ENCODE measurements at places on chromosomes 2 and 18.

DNA sequence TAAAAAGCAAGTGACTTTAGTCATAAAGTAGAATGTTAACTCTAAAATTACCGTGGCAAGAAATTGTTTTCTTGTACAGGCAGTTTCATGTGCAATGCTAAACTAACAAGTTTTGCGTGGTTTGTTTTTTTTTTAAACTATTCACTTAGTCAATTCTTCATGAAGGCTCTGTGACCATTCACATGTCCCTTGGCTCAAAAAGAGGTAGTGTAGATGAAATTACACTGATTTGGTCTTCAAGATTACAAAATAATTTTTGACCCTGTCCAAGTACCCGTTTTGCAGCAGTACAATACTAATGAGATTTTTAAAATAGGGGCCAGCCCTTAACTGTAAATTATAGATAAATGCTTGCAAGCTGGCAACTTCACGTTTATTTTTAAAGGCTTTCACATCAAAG lies 1.3 kb downstream of the TMEM131 start:
- DNase-seq, result no peak

DNA sequence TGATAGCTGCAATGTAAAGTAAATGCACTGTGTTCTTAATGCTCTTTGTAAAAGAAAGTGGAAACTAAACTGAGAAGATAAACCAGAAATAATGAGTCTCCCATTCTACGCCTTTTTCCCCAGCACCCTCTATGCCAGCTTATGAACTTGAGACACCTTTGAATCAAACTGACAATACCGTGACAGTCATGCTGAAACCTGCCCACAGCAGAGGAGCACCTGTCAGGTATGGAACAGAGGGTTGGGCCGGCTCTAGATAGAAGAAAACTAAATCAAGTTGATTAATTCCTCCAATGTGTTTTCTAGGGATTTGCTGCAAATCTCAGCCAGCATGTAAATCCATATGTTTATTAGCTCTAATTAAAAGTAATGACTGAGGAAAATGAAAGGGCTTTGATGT lies 520.6 kb upstream of the RAB12 start:
- no peak for DNase-seq

DNA sequence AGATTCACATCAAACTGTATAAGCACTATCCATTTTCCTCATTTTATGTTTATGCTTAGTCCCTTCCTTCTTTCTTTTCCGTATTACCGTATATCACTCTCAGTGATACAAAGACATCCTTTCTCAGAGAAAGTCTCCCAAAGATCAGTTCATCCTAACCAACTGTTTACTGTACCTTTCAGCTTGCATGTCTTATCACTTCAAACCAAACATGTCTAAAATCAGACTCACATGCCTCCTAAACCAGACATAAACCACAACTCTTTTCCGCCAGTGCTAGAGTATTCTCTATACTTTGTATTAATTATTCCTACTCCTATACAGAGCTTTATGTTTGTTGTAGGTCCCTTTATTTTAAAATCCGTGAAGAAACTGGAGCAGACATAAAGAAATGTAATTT lies 41.5 kb downstream of the KCMF1 start:
- DNase-seq, result no peak

DNA sequence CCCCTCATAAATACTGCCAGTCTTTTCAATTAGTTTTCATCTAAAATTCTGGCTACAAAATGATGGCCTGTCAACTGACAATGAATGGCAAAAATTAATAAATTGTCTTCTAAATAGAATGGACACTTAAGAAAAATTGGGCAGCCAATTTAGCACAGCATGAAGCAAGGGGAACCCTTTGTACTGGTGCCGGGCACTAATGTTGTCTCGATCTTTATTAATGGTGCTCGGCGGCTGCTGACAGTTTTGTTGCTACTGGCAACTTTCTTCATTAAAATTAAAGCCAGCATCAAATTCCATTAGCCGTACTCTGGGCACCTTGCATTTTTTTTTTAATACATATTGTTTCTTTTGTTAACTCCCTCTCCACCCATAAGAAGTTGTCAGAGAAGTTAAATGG lies 309.3 kb downstream of the GBX2 start:
- no peak for DNase-seq

GRCh38 chr2:132415915-132416722 lies 486 bp upstream of the GPR39 start:
- no peak for DNase-seq
